Keratinocyte (primary cell): ENCODE measurements at places on chromosomes 3 and 15.

DNA sequence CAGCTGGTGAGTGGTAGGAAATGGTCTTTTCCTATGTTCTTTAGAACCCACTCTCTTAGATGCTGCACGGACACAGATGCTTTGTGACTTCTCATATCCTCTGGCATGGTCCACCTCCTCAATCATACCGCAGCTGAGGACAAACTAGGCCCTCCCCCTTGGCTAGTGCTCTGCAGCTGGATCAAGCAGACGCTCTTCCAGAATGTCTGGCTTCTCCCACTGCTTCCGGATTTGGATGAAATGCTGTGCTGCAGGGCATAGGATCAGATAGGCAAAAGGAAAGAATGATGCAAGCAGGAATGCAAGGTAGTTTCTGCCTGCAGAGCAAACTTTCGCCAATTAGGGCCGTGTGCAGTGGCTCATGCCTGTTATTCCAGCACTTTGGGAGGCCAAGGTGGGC lies 75.7 kb upstream of the SLC4A7 start:
- peak; percentile 85 for DNase-seq

DNA sequence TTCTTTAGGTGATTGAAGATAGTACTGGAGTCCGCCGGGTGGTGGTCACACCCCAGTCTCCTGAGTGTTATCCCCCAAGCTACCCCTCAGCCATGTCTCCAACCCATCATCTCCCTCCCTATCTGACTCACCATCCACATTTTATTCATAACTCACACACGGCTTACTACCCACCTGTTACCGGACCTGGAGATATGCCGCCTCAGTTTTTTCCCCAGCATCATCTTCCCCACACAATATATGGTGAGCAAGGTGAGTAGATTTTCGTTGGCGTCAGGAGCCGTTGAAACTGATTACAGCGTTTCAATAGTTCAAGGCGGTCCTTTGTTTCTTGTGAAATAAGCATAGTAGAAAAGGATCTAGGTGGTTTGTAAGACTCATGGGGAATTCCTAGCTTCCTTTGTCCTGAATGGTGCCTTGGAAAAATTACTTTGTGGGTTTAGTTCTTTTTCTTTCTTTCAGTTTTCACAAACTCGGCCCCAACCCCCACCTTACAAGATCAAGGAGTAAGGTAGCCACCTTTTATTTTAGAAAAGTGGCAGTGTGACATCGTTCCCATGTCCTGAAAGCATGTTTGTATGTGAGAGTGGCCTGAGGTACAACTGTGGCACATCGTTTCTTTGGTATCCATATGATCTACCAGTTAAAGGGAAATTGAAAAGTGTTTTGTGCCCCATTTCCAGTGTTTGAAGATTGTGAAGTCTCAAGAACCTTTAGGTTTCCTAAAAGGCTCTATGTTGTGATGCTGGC lies 200.6 kb downstream of the GHSR start:
- DNase-seq = no peak

GRCh38 chr3:46865546-46865945 lies 2.3 kb upstream of the MYL3 start:
- DNase-seq = no peak

DNA sequence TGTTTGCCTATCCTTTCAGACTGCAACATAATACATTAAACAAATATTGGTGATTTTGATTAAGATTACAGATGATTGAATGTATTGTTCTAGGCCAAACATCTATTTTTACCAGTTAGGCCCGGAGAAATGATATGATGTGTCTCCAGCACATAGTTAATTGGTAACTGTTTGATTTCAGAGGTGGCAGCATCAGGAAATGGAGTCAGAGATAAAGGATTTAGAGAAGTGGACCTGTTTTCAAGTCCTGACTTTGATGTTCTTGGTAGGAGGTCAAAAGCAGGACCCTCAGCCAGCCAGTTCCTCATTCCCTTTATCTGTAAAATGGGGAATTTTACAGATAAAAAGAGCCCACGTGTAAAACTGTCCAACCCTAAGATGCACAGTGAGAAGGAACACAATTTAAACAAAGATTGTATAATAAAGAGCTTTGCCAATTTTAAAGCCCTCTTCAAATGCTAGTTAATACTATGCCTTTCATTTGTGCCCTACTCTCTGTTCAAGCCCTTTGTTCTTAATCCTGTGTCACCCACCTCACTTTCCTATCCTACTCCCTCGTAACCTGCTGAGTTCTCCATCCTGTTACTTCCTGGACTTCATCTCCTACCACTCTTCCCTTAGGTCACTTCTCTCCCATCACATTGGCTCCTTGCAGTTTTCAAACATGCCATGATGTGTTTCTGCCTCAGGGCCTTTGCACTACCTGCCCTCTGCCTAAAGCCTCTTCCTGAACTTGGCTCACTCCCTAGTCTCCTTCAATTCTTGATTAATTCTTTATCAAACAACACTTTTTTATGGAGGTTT lies 2.5 kb downstream of the TMEM212 start:
- no peak for DNase-seq

- DNase-seq = no peak
These were observed 3.9 kb upstream of the ACTL6A start for GRCh38 chr3:179558742-179559364.

DNA sequence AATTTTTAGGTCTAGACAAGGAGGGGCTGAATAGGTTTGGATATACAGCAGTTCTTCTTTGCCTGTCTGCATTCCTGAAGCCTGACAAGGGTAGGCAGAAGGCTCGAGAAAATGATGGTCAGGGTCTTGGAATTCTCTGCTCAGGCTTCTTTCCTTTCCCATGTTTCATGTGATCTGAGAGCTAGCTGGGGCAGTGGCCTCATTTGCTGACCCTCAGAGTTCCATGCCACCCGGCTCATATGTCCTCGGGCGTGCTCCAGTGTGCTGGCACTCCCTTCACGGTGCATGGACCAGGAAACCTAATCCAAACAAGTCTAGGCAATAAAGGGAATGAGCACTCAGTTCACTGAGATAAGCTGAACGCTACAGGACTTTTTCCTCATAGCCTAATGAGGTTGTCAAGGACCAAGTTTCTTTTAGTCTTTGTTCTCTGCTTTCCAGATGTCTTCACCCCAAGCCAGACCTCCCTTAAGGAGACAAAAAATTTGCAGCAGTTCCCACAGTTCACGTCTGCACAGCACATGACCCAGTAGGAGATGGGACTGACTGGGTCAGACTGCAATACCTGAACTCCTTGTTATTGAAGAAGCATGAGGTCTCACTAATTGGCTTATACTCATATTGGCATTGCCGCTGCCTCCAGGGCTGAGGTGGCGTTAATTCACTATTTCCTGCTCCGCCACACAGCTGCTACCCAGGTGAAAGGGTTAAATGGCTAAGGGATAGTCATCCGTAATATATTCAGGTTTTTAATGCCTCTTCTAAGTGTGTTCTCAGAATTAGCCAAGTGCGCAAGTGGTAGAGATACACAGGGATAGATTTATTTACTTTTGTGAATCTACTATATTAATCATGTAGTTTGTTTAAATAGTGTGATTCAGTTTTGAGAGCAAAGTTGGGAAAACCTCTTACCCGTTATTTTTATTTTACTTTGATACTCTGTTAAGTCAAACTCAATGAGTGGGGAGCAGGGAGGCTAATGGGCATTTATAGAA lies 15.3 kb upstream of the RTP4 start:
- no peak for DNase-seq

- no peak for DNase-seq
These were observed 90.6 kb upstream of the AKAP13 start for GRCh38 chr15:85289677-85290365.

- peak; percentile 58 for DNase-seq
These were observed 251.9 kb downstream of the CDIN1 start for GRCh38 chr15:36831125-36831903.

DNA sequence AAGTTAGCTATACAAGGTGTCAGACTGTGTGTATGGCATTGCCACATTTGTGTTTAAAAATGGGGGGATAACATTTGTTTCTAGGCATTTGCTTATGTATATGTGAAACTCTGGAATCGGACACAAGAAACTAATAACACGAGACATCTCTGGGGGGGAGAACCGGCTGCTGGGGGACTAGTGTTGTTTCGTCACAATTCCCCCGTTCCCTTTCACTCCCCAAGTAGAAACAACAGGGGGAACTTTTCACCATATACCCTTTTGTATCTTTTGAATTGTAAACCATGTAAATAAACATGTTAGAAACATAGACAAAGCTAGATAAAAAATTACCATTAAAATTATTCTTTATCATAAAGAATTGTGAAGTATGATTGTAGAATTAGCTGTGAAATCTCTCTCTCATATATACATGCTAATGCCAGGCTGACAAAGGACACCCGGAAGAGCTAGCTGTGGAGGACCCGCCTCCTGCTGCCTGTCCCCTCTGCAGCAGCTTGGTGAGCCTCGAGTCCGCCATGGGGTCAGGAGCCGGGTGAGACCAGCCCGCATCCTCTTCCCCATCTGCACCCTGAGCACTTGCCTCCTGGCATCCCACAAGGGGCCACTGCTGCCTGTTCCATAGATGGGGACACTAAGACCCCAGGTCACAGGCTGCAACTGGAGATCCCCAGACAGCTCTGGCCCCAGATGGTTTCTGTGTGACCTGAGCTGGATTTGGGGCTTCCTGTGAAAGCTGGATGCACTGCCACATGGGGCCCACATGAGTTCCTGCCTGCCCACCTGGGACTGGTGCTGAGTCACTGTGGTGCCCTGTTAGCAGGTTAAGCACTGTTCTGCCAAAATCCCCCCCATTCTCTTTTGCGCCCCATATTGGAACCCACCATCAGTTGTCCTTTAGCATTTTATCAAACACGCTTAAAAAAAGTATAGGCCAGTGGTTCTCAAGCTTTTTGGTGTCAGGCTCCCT lies 91.6 kb downstream of the IQSEC1 start:
- DNase-seq = no peak

GRCh38 chr3:127053026-127053425 lies 70.1 kb downstream of the PLXNA1 start:
- no peak for DNase-seq

- no peak for DNase-seq
These were observed 53.6 kb downstream of the SETD5 start for GRCh38 chr3:9450991-9451390.

DNA sequence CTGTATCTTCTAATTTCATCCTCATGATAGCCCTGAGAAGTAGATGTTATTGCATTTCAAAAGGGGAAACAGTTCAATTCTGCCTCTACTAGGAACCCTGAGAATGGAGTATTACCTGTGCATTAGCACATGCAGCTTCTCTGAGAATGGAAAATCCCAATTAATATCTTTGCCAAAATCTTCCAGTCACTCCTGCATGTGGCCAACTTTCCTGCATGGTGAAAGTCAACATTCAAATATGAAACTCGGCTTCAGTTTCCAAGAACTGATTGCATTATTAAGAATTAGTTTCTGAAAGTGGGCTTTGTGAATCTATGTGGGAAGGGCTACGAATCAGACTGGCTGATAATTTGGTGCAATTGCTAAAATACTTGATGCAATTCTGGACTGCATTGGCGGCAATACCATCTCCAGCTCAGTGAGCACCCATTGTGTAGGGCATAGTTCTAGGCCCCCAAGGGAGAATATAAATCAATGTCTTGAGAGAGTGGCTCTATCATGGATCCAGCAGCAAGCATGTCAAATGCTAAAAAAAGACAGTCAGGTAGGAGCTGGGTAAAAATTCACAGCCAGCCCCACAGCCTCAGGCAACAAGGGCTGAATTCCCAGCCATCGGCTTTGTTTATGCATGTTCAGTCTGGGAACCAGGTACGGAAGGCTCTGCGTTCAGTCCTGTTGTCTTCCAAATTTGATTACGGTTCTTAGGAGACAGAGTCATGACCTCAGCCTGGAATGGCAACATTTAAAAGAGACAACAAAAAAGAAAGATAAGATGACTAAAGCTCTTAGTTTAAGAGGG lies 18.8 kb upstream of the BCL6 start:
- no peak for DNase-seq

- no peak for DNase-seq
These were observed 56.0 kb downstream of the CD200 start for GRCh38 chr3:112388972-112389371.

DNA sequence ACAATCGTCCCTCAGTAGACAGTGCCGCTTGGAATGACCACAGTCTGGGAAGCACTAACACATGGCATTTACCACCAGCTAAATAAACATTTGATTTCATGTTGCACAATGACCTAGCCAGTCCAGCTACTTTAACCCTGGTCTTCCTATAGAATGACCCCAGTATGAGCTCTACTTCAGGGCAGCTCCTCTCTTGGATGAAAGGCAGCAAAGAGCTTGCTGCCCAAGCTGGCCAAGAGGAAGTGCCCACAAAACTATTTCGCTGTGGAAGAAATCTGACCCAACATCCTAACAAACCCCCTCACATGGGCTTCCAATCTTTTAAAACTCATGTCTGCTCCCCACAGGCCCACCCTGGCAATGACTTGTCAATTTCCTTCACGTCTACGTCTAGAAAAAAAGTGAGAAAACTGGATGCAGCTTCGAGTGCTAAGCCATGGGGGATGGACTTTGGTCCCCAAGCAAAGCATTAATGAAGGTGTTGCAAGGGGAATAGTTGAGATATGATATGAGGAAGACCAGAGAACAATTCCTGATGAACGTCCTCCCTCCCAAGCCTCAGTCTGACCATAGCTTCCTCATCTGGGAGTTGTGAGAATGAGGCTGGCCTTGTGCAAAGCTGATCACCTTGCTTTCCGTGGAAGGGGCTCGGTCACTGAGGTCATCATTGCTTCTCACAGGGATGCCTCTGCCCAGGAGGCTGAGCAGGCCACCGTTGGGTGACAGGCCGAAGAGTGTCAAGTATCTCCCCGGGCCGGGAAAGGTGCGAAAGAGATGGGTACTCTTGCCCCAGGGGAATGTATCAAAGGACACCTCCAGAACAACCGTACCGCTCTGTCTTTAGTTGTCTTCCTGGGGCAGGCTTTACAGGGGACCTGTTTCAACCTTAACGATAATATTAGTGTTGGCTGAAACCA lies 964 bp downstream of the SLC25A20 start:
- DNase-seq = no peak

GRCh38 chr15:77030928-77031375 lies 36.0 kb downstream of the PSTPIP1 start:
- DNase-seq = no peak

DNA sequence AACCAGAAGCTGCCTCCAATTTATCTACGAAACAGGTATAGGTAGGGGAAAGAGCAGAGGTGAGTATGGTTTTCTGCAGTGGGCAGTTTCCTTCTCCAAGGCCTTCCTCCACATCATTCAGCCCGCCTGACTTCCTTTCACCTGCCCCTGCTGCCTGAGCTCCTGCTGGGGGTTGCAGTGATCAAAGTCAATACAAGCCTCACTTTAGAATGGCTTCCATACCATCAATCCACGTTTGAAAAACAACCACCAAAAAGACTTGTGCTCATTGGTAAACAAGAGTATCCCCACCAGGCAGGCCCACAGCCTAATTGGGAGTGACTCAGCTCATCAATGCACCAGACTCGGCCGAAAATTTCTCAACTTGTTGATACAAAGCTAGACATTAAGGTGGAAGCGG lies 159.9 kb downstream of the MAGI1 start:
- no peak for DNase-seq
